ENCODE measurements at places on chromosomes 16 and 17. TPM values are rescaled to one million over a fixed set of nuclear protein-coding genes. Genes with fewer than 3 reads are reported as not detected.

Gene C1QTNF1
- total RNA-seq: 9.1 TPM

Gene PAM16
- 18.5 TPM for total RNA-seq

Gene TEN1
- total RNA-seq: 15.2 TPM

Gene PSME3
- total RNA-seq: 87.4 TPM

Gene SAMD14
- 14.1 TPM for total RNA-seq

Gene GPR179
- not detected for total RNA-seq

Gene VMO1
- not detected for total RNA-seq

Gene PRAC1
- total RNA-seq: not detected

Gene SEZ6L2
- total RNA-seq: 5.9 TPM

Gene MAPK8IP3
- total RNA-seq: 50.8 TPM

Gene ATXN7L3
- total RNA-seq: 31.4 TPM

Gene CTF1
- total RNA-seq: 0.19 TPM

Gene TEKT5
- total RNA-seq: not detected

Gene TEKT1
- not detected for total RNA-seq
